ENCODE measurements at places on chromosomes 4 and X.

DNA sequence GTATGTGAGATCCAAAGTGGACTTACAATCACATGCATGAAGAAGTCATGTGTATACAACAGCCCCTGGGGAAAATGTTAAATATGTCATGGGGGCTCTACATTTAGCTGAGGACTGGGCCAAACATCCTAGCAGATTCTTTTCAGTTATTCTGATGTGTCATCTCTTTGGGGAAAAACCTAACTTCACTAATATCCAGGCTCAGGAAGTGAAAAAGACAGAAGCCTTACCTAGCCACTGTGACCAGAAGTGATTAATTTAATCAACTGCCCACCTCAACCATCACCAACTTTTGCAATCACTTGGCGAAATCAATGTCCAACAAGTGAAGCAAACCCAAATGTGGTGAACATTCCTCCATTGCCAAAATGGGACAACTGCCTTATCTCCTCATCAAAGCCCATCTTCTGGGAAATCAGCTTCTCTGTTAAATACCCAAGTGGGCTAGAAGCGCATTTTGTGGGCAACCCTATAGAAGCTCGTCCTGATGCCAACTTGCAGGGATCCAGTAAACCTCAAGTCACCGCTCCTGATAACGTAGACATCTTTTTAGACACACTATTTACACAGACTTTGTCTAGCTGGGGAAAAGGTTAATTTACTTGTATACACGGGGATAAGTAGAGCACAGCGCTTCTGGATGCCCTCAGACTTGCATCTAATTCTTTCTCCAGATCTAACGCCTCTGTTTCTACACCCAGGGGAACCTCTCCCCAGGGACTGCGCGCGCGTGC, 1.4 kb upstream of the HHIP start:
- no peak for DNase-seq

GRCh38 chr4:99438405-99438780, 3.3 kb upstream of the ADH7 start:
- no peak for DNase-seq

- peak; percentile 61 for DNase-seq
Observed at GRCh38 chr4:113289766-113290165, 240.3 kb downstream of the ANK2 start.

DNA sequence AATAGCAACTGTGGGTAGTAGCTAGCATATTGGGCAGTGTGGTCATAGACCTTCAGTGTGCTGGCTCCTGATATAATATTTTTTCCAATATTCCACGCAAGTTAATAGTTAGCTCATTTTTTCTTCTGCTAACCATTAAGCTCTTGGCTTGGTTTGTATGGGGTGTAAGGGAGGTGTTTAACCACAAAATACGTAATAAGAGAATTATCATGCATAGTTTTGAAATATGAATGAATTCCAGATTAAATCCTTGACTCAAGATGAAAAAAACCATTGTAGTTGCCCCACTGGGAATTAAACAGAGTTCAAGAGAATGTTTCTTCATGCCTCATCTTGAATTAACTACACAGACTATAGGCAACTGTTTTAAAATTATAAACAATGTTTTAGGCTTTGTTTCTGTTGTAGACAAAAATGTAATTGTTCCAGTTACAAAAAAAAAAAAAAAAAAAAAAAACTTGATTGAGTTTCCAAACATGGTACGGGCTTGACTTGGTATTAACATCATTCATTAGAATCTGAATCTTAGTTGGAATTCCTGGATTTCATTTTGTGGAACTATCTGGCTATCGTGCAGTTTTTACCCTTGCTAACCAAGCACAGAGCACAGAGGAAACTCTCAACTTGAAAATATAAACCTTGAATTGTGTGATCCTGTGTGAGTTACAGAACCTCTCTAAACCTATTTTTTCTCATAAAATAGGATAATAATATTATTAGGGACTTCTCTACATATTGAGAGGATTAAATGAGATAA, 28.4 kb downstream of the CXCL1 start:
- peak; percentile 98 for DNase-seq

- peak; percentile 23 for DNase-seq
Observed at GRCh38 chr4:87232216-87232615, 11.8 kb upstream of the KLHL8 start.

GRCh38 chr4:144589512-144589911, 56.4 kb upstream of the HHIP start:
- no peak for DNase-seq

DNA sequence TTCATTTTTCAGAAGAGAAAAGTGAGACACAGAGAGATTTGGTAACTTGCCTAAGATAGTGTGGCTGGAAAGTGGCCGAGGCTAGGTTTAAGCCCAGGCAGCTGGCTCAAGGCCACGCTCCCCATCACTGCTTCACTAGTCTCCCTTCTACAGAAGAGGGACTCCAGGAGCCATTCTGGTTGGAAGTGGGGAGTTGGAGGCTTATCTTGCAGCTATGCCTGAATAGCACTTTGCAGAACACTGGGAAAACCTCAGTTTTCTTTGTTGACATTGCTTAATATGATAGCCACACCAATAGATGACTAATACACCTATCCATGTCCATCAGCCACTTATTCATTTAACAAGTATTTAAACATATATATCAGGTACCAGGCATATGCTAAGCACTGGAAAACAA, 18.5 kb downstream of the LRRC66 start:
- DNase-seq, result no peak

- no peak for DNase-seq
Observed at GRCh38 chr4:147136310-147136709, 190.6 kb upstream of the TTC29 start.

DNA sequence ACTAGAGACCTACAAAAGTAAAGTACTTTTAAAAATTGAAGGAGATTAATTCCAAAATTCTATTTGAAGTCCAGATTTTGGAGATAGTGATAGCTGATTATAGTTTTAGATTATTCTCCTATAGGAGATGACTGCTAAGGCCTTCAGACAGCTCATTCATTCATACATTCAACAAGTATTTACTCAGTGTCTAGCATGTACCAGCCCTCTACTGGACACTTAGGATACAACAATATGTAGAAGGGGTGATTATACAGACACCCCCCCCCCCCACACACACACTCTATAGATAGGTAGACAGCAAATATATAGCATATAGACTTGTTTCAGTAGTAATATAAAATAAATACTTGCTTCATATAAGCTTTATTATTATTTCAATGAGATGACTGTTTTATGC, 60.4 kb upstream of the TAF9B start:
- DNase-seq, result no peak

DNA sequence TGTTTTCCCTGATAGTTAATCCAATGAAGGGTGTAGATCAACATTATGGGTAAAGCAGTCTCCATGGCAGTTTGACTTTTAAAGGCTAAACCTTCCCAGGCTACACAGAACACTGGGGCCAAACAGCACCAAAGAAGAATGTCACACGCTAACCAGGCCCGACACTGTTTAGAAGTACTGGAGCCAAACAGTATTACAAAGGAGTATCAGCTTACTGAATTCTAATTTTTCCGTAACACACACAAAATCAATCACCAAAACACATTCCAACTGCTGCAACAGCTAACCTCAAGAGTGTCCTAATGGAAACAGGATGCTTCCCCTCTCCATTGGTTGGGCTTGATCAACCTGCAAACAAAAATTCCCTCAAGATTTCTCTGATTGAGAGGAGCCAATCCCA, 783.5 kb downstream of the PCDH18 start:
- DNase-seq, result no peak

DNA sequence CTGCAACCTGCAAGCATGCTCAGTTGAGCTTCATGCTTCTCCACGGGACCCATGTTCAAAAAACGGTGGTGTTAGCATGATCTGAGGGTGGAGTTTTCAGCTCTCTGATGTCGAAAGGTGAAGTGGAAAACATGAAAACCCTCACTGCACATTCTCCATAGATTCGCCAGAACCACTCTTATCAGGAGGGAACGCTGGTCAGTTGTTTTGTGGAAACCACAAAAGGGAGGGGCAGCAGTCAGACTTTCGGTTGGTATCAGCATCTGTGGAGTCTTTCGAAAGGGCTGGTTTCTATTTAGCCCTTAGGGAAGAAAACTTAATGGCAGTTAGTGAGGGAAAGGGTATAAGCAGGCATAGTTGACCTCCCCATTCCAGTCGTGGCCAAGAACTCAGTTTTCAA, 12.6 kb downstream of the PPA2 start:
- DNase-seq, result no peak

- no peak for DNase-seq
Observed at GRCh38 chr4:73620115-73620792, at the start of gene RASSF6. Gene RASSF6, minus strand, starts transcription at chr4:73620436. Its CDS starts 8,641 bp downstream, at chr4:73611795.
